ENCODE measurements at places on chromosomes 6 and 20.

DNA sequence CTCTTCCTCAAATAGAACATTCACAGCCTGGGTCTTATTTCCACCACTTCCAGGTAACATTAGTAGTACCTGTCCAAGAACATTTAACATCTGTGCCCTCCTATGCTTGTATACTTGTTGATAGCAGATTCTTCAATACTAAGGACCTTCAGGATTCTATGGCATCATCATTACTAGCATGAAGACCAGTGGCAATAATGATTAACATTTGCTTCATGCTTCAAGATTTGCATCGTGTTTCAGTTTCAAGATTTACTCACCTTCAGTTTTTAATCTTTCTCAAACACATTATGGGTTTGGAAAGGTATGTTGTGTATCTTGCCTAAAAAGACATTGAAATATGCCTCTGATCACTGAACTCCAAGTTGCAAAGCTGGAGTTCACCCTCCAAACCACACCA is 412.8 kb upstream of the NRSN1 start:
- no peak for DNase-seq

DNA sequence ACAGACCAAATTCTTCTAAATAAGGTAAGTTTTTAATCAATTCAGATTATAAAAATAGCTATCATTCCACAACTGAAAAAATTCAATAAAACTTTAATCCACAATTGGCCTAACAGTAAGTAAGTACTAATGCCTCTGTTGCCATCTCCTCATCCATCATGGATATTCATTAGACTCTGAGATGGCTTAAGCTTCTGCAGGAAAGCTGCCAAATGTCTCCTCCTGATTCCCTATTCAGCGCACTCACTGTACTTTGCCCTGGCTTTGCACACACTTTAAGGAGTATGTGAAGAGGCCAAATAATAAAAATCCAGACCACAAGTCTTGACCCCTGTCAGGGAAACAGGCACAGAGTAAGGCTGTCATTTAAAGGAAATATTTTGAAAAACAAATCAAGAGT is 23.6 kb downstream of the PGM3 start:
- no peak for DNase-seq

DNA sequence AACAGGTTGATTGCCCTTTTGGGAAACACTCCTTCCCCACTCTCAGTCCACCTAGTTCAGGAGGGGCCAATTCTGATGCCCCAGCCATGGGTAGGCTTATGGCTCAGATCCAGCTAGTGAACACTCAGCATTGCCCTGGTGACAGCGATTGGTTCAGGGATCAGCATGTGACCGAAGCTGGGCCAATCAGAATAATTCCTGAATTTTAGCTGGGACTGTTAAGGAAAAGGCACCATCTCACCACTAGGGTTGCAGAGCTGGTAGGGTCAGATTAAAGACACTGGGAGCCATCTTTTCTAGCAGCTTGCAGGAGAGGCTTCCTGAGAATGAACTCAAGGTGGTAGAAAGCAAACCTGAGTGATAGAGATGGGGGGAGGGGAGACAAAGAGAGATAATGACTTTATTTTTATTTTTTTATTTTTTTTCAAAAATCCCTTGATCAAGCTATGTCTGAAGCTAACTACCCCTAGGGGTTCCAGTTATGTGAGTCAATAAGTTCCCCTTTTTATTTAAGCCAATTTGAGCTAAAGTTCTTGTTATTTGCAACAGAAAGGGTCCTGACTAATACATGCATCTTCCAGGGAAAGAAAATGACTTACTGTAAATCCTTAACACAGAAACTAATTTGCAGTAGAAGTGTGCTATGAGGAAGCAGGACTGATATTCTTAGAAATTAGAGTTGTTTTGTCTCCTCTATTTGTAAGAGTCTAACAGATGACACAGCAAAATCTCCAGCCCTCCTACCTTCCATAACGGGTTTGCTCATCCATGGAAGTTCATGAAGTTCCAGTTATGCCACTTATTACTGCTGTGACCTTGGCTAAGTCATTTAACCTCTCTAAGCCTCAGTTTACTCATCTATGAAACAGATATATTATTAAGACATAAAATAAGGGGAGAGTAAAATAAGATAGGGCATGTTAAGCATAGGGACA is 44.7 kb downstream of the EYA2 start:
- no peak for DNase-seq

GRCh38 chr6:169905041-169905807 is 153.8 kb downstream of the ERMARD start:
- DNase-seq = no peak

DNA sequence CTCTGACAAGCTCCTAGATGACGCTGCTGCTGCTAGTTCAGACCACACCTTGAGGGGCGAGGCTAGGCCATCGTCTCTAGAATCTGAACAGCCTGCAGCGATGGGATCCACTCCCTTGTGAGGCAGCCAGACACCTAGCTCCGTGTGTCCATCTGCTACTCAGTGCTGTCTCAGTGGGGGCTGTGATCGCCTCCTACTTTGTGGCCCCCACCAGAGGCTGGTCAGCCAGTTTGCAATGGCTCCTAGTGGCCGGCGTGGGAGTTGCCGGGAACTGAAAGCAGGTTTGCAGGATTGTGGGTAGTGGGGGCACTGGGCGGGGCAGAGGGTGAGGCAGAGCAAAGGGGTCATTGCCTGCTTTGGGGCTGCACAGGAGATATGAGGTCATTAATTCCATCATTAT is 2.8 kb downstream of the CCN5 start:
- no peak for DNase-seq

DNA sequence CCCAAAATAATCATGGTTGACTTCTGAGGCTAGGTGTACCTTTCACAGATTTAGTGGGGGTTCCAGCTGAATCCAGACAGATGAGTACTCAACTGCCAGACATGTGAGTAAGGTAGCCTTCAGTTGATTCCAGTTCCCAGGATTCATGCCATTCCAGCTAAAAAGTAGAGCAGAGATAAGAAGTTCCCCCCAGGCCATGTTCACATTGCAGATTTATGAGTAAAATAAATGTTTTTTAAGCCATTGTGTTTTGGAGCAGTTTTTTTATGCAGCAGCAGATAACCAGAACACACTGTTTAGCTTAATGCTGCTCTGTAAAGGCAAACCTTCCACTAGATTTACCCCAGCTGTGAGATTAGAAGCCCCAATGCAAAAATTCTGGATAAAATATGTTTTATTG is 245.0 kb downstream of the RFPL4B start:
- DNase-seq = no peak

- DNase-seq = no peak
These were observed 150.5 kb upstream of the PTPN1 start for GRCh38 chr20:50359607-50360217.

DNA sequence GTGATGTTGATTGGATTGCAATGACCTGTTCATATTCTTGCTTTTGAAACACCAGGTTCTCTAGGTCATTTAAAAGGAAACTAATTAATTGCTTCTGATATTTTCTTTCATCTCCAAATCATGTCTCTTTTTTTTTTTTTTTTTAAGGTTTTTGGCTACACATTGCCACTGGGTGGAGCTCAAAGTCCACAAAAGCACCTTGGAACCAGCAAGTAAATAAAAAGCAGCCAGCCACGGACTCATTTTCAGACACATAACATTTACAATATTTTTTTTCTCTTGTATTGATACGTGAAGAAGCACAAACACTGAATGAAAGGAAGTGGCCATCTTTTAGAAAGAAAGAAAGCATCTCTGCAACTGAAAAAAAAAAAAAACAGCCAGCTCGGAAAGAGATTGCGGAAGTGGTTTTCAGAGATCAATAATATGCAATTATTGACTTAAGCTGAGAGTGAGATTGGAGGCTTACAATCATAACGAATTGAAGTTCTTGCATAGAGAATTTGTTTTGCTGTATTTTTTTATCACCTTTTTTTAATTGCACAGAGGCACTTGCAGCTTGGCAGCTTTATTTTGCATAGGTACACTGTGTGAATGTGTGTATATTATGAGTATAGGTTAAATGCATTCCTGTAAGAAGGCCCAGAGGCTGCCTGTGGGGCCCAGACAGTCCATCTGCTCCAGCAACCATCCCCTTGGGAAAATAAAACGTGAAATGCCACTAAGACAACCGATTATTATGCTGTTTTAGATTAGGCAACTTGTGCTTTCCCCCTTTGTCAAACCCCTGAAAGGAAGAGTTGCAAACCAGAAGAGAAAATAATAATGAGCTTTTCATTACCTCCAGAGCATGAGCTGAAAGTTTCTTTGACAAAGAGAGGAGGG is 28.2 kb downstream of the CGA start:
- DNase-seq = no peak

GRCh38 chr6:141097471-141097870 is 1035.3 kb upstream of the GJE1 start:
- no peak for DNase-seq

DNA sequence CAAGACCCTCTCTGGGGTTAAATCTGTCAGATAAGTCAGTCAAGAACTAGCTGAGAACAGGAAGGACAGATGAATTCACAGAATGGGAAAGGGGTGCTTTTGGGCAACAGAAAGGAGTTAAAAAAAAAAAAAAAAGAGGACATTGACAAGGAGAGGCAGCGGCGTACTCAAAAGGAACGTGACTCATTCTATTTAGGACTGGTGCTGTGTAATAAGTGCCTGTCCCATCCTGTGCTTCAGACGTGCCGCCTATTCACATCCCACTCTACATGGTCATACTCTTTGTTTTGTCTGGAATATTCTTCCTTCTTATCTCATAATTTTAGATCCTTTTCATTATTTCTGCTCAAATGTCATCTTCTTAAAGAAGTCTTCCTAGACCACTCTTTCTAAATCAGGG is 101.1 kb upstream of the EMILIN3 start:
- DNase-seq = no peak

DNA sequence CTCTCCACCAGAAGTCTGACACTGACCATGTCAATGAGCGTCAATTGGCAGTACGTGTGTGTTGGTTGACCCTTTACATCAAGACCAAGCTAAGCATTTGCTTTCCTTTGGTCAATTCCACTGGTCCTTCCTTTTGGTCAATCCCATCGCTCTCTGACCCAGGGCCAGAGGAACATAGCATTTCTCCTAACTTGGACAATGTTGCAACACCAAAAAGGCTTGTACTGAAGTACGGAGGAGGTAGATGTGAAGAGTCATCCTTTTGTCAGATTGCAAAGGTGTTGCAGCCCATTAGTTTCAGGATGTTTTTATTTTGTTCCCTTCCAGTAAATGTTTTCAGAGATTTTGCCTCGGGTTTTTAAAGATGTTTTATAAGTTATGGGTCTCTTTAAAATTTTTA is 24.6 kb downstream of the EDN1 start:
- DNase-seq = no peak

GRCh38 chr6:140202964-140203515 is 828.6 kb upstream of the CITED2 start:
- DNase-seq = no peak

DNA sequence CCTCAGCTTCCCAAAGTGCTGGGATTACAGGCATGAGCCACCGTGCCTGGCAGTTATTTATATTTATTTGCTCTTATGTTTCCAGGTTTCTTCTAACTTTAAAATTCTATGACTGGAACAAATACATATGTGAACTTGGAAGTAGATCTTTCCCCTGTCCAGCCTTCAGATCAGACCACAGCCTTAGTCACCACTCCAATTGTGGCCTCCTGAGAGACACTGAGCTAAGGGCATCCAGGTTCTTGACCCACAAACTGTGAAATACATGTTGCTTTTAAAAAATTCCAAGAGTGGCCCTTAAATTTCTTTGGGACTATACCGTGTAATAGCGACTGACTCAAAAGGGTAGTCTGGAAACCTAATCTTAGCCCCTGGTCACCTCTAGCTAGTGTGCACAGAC is 1.5 kb upstream of the ADGRG6 start:
- DNase-seq = no peak

DNA sequence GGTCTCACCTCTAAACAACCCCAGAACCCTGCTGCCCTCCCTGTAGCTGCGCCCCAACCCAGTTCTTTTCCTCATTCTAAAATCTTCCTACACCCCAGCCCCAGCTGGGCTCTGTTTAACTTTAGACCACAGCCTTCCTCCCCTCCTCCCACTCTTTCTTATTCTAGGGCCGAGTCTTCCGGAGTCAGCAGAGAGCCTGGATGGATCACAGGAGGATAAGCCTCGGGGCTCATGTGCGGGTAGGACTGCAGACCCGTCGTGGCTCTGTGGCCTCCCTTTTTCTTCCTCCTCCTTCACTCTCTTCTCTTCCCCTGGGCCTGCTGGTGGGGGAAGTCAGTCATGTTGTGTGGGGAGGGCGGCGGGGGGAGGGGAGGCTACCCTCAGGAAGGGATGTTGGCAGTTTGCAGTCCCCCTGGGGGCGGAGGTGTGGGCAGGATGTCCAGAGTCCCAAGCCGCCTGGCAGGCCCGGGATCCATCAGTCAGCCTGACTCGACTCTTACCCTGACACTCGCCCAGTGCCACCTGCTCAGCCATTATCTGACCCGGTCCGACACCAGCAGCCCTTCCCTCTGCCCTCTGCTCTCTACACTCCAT is 8.1 kb downstream of the CAPN11 start:
- DNase-seq = no peak

DNA sequence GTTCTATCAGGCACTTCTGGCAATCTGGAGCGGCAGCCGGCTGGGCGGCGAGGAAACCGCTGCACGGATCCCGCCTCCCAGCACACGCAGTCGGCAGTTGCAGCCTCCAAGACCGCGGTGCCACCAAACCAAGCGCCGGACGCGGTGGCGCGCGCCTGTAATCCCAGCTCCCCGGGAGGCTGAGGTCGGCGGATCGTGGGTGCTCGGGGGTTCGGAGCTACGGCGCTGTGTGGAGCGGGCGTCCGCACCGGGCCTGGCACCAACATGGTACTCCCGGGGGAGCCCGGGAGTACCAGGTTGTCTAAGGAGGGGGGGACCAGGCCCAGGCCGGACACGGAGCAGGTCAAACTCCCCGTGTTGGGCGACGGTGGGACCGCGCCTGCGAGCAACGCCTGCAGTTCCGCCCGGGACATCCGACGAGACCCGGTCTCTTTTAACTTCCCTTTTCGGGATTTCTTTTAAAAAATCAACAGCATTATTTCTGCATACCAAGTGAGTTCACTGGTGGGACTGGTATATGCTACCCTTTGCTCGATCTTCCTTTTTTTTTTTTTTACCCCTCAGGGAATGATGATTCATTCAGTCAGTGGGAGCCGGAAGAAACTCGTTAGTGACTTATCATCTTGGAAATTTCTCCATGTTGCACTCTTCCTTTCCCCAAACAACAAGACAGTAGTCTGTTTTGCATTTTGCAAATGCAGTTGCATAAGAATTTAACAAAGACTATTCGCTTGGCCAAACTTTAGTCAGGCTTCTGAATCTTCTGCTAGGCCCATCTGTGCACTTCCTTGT is 27.6 kb downstream of the ZNF311 start:
- no peak for DNase-seq

GRCh38 chr6:139508576-139508975 is 134.1 kb upstream of the CITED2 start:
- DNase-seq = no peak

DNA sequence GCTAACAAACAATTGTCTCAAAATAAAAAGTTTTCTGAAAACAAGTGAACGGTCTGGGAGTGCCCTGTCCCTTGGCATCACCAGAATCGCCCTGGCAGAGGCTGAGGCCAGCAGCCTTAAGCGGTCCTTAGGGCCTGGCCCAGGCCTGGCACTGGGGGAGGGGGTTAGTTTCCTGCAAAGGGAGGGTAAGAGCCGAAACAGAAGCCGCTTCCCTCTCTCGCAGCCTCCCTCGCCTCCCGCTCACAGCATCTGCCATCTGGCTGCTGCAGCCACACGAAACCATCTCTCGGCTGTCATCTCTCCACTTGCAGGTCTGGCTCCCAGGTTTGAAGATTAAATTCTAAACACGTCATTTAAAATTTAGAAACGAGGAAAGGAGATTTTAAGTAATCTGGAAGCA is 31.5 kb downstream of the PMEPA1 start:
- DNase-seq = no peak
